ENCODE measurements at places on chromosomes 4 and X.
A peak's percentile ranks its signal among the peaks of the same experiment; 100 is the strongest.

DNA sequence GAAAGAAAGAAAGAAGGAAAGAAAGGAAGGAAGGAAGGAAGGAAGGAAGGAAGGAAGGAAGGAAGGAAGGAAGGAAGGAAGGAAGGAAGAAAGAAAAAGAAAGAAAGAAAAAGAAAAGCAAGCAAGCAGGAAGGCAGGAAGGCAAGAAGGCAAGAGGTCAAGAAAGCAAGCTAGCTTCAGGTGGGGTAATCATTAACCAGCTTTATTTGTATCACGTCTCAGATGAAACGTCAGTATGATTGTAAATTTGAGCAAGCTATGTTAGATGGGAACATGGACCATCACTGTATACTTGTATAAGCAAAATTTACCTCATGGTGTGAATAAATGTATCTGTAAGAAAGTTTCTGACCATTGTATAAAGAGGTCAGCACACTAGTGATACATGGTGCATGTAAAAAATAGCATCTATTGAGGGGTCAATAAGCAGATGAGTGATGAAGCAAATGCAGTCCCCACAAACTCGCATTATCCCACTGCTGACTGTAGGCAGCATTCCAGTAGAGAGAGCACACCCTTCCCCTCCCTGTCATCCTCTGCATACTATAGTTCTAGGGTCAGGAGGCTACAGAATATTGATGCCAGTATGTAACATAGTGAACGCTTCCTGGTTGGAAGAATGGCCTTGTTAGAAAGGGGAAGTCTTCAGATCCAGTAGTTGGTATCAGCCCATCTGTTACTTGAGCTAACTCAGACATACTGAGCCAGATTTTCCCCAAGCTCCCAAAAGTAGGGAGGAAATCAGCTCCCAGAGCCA lies 16.5 kb upstream of the KLHL34 start:
- H3K4me3 ChIP-seq: no peak overlapping the region
- H3K27ac ChIP-seq: no peak overlapping the region
- H3K27me3 ChIP-seq: peaks cover 10% of the 10 kb centered on the region

DNA sequence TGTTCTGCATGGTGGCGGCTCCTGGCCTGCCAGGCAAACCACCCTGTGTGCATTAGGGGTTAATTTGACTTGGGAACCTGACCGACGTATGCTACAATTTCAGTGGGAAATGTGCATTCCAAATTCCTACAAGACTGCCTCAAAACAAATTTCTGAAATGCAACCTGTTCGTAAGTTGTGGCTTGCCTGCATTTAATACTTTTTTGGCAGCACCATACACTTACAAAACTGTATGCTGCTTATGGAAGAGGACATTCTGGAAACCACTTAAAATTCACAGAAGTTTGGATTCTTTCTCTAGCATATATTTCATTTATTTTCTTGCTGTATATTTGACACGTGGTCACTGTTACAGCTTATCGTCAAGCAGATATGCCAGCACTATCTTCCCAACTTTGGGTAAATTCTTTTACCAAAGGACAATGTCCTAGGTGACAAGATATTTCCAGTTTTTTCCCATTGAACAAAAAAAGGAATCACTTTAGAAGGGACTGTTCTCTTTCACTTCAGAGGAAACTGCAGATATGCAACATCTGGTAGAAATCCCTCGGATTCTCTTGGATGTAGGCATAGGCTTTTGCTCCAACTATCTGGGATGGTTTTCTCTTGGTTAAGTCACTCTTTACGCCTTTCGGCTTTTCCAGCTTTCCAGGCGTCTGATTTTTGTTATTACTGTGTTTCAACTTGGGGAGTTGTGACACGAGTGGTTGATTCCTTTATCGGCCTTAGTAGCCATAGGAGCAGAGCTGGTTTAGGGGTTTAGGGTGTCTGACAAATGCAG lies 9.7 kb upstream of the TENM3 start:
- H3K27me3 ChIP-seq: peaks cover 13% of the 10 kb centered on the region
- DNase-seq: no peak
- H3K4me3 ChIP-seq: no peak overlapping the region
- no peak overlapping the region for H3K27ac ChIP-seq

DNA sequence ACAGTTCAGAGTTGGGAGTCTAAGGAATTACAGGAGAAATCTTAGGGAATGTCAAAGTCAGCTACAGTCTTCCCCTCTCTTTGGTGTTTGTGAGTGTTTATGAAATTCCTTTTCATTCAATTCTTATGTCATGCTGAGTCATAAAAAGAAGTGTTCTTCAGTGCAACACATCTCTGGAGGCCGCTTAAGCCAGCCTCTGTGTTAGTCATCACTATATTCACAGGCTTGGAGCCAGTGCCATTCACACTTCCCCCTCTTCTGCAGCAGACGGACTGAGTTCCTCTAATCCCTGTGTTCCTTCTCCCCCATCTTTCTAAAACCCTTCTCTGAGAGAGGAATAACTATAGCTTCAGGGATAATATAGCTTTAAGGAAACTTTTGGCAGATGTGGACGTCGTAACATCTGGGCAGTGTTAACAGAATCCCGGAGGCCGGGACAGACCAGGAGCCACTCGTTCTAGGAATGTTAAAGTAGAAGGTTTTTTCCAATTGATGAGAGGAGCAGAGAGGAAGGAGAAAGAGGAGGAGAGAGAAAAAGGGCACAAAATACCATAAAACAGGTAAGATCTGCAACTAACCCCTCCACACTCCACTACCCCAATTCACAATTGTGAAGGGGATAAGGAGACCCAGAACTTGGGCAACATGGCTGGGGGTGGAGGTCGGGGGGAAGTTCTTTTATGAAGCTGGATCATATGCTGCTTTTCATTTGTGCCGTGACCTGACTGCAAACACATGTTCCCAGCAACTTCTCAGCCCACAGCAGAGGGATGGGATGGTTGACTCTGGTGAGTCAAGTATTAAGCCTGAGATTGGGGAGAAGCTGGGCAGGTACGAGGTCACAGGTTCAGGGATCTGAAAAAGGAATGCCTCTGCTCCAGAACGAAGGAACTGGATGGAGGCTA lies at the start of gene SRPX2:
Gene SRPX2, plus strand, starts transcription at position 244 of the 905 bp plus-strand sequence. CDS start 2,124 bp downstream, outside the sequence.
- no peaks in the 10 kb centered on the region for H3K36me3 ChIP-seq
- no peak for DNase-seq
- peak within 1 kb of the TSS; percentile 43 for H3K27ac ChIP-seq
- peaks cover 28% of the 10 kb centered on the region for H3K27me3 ChIP-seq

DNA sequence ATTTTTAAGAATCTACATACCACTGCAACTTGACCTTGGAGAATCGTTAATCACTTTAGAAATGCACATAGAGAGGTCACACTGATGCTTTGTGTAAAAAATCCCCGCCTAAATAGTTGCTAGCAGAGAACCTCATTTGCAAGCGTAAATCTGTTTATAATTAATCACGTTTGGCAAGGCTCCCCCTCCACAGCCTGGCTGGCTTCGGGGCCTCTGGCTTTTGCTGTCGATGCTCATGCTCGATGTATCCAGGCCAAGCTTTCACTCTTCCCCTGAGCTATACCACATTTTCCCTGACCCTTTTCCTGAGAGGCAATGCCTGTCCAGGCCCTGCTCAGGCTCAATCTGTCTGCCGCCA lies 23.4 kb downstream of the CYTL1 start:
- H3K4me3 ChIP-seq: no peak overlapping the region
- H3K36me3 ChIP-seq: no peaks in the 10 kb centered on the region
- H3K27me3 ChIP-seq: peaks cover 20% of the 10 kb centered on the region
- H3K4me1 ChIP-seq: peaks cover 4% of the 10 kb centered on the region

DNA sequence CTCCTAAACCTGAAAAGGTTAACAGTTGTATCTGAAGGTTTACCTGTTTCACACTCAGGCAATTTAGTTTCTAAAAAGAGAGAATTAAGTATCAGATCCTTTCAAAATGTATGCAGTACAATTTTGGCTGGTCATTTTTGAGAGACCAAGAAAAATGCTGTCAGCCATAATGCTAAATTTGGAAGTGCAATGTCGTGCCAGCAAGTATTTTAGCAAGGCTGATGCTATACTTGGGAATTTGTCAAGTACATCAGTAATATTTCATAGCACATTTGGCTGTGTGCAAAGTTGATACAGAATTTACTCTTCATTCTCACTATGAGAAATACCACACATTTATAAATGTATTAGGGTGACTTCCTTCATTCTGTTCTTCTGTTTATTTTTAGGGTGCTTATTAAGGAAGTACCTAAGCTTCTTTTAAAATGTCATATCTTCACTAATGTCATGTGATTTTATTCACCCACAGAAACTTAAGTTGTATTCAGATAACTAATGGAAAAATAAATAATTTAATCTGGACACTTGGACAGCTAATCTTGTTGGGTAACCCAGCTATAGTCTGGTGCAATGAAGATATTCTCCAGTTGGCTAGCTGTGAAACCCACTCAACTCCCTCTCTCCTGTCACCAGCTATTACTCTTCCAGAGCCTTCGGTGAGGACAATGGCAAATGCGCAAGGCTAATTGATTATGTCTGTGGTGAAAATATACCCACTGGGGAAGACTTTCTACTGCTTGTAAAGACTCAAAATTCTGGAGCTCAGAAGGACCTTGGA lies 84.2 kb upstream of the TLL1 start:
- no peak for DNase-seq
- no peaks in the 10 kb centered on the region for H3K27me3 ChIP-seq
- no peak overlapping the region for H3K27ac ChIP-seq
- no peaks in the 10 kb centered on the region for H3K36me3 ChIP-seq

DNA sequence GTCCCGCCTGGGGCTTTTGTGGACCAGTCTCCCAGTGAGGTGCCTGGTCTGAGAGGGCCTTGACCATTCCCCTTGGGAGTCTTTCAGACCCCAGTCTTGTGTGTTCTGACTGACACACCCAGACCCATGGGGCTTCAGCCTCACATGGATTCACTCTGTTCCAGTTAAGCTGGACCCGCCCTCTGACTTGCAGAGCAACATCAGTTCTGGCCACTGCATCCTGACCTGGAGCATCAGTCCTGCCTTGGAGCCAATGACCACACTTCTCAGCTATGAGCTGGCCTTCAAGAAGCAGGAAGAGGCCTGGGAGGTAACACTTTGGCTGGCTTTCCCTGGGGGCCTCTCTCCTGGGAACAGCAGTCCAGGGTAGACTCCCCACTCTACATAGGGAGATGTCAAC lies 6.8 kb downstream of the IL9R start:
- no peak for DNase-seq
- H3K4me3 ChIP-seq: no peak overlapping the region
- H3K36me3 ChIP-seq: no peaks in the 10 kb centered on the region

DNA sequence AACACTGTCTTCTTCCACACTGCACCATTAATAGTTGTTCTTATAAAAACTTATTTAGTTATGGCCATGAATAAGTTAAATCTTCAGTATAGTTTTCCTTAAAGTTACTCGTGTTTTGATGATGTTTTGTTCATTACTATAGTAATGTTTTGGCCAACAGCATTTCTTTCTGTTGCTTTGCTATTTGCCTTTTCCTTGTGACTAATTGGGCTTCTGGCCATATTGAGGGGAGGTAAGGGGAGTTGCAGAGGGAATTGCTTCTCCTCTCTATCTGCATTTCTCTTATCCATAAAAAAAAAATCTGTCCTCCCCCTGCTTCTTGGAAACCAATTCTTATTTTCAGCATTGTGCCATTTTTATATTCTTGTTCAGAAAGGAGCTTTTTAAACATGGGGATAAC lies 42.7 kb upstream of the ZCCHC12 start:
- no peaks in the 10 kb centered on the region for H3K27me3 ChIP-seq
- H3K27ac ChIP-seq: no peak overlapping the region
- no peak for DNase-seq
- no peak overlapping the region for H3K4me3 ChIP-seq

GRCh38 chr4:183934761-183935160 lies 29.7 kb downstream of the STOX2 start:
- no peaks in the 10 kb centered on the region for H3K4me1 ChIP-seq
- no peak overlapping the region for H3K27ac ChIP-seq
- H3K27me3 ChIP-seq: peaks cover 3% of the 10 kb centered on the region
- H3K36me3 ChIP-seq: no peaks in the 10 kb centered on the region

DNA sequence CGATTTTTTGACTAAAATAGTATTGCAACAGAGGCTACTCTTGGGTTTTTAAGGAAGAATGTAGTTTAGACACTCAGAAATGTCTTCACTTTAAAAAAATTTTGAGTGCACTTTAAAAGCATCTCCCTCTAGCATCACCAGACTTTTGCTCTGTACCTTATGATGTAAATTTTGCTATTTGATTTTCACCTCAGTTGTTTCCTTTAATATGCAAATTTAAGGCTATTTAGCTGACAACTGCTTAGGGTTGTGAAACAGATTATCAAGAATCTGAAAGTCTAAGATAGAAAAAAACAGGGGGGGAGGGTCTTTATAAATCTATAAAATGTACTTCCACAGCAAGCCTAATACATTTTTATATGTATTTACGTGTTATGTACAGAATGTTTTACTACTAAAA lies 92.9 kb upstream of the USP38 start:
- no peak overlapping the region for H3K27ac ChIP-seq
- H3K27me3 ChIP-seq: no peaks in the 10 kb centered on the region
- H3K36me3 ChIP-seq: no peaks in the 10 kb centered on the region
- no peak overlapping the region for H3K4me3 ChIP-seq

DNA sequence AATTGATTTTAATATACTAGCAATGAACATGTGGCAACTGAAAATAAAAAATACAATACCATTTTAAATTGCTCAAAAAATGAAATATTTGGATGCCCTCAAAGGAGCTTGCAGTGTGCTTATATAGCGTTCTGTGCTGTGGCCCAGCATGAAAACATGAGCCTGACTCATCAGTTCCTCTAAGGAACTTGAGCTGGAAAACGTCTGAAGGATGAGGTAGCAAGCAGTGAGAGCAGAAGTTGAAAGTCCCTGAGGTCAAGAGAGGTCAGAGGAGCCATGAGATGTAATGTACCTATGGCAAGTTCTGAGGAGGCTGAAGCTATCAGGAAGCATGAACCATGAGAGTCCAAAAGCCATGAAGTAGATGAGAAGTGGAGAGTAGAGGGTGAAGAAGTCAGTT lies 59.7 kb downstream of the HMGB3 start:
- DNase-seq: no peak
- no peak overlapping the region for H3K27ac ChIP-seq
- no peak overlapping the region for H3K4me3 ChIP-seq
- H3K36me3 ChIP-seq: no peaks in the 10 kb centered on the region
- H3K4me1 ChIP-seq: no peaks in the 10 kb centered on the region

DNA sequence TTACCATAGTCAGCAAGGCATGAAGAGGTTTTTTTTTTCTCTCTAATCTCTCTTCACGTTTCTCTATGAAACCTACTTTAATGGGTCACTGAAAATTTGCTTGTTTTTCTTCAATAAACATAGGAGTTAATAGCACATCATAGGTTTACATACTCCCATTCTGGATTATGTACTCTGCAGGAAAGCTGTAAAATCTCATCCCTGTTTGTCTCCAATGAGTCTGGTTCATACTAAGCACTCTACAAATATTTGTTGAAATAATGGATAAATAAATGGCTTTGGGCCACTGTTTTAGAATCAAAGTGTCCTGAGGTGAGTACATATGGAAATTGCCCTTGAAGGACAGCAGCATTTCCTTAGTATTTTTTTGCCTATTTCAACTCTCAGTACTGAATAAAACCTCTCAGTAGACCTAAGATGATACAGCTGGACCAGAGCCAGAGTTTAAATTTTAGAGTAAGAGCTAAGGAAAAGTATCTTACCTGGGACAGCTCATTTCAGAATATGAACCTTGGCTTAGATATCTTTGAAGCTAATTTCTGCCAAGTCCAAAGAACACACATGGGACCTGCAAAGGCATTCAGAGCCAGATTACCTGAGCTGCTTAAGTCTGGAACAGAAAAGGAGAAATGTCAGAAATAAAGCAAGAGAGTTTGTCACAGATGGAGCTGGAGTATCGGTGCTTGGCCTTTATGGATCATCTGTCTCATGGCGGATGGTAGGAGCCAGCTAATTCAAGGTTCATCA lies 34.4 kb downstream of the PF4 start:
- no peaks in the 10 kb centered on the region for H3K36me3 ChIP-seq
- no peak overlapping the region for H3K27ac ChIP-seq
- DNase-seq: no peak
- H3K27me3 ChIP-seq: peaks cover 39% of the 10 kb centered on the region
